ENCODE measurements at places on chromosomes 3 and 15.

DNA sequence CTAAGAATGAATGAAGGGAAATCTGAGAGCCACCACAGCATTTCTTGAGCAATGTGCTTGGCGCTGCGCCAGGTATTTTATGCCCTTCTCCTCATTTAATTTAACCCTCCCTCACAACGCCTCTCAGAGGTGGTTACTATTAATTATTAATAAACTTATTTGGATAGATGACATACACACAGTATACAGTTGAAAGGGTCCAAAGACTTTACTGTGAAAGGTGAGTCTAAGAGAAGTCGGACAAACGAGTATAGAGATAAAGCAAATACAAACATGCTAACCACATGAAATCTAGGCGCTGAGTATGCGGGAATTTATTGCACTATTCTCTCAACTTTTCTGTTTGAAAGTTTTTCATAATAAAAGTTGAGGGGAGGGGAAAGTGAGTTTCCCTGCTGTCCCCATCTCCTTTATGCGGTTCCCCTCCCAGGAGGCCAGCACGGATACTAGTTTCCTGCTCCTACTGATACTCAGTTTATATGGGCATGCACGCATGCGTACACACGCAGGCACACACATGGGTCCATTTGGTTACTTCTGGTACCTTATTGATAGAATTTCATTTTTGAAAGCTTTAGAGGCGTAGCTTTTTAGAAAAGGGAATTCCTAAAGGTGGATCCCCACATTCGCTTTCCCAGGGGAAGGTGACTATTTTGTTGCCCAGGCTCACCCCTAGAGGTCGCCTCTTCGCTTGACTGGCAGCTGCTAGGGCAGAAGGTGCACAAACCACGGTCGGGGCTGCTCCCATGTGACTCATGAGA is 28.5 kb upstream of the KCTD6 start:
- DNase-seq, result peak; percentile 85

DNA sequence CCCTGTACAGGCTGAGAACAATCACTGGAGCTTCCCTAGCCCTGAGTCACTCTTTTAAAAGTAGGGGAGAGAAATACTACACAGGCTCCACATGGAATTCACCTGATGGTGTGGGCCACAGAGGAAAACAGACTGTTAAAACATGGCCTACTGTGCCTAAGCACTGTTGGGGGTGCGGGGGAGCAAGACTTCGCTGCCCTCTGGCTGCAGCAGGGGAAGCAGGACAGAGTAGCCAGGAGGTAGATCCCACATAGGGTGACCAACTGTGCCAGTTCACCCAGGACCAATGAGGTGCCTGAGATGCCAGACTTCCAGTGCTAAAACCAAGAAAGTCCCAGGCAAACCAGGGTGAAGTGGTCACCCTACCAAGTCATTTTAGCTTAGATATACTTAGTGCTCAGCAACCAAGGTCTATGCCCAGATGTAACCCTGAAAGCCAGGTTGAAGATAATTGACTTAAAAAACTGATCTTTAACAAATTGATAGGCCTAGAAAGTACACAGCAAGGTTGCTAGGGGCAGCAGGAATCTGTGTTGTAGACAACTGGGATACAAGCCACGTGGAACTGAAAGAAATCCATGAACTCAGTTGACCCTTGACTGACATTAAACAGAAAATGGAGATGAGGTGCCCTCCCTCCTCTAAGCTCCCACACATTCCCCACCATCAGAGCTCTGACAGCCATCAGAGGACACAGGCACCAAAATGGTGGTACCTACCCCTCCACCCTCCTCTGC is 344.2 kb upstream of the PPP2R3A start:
- DNase-seq, result no peak

DNA sequence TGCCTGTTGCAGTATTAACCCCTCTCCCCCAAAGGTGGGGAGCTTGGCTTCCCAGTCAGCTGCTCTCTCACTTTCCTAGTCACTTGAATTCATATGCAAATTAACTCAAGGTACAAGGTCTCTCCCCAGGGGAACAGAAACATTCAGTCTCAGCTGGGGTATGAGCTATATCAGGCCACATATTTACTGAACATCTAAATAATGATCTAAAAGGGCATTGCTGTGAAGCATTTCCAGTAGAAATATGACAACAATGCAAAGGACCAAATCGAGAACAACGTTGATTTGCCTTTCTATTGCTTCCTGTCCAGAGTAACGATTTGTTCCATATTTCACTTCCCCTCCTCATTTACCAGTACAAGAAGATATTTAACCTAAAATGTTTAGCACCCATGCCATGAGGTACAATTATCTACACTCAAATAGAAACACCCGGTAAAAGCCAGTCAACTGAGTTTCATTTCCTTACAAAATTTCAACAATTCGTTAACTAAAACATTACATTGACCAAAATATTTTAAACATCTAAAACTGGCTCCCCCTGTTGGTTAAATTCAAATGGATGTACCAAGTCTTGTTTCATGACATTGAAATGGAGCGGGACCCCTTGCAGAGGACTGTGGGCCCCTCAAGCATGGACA is 36.5 kb upstream of the KLHL6 start:
- no peak for DNase-seq

DNA sequence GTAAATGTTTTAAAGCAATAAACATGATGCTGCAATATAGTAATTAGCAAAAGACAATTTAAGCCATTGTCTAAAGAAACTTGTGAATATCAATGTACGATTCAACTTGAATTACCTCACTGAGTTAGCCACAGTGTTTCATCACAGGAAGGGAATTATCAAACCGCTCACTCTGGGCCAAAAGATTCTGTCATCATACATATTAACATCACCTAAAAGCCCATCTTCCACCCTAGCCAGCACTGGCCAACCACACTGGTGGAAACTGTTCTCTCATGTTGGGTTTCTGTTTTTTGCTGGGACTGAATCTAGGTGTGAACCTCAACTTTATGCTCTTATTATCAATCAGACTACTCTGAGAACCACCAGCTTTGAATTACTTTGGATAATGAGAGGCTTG is 497.7 kb upstream of the THBS1 start:
- DNase-seq, result no peak

DNA sequence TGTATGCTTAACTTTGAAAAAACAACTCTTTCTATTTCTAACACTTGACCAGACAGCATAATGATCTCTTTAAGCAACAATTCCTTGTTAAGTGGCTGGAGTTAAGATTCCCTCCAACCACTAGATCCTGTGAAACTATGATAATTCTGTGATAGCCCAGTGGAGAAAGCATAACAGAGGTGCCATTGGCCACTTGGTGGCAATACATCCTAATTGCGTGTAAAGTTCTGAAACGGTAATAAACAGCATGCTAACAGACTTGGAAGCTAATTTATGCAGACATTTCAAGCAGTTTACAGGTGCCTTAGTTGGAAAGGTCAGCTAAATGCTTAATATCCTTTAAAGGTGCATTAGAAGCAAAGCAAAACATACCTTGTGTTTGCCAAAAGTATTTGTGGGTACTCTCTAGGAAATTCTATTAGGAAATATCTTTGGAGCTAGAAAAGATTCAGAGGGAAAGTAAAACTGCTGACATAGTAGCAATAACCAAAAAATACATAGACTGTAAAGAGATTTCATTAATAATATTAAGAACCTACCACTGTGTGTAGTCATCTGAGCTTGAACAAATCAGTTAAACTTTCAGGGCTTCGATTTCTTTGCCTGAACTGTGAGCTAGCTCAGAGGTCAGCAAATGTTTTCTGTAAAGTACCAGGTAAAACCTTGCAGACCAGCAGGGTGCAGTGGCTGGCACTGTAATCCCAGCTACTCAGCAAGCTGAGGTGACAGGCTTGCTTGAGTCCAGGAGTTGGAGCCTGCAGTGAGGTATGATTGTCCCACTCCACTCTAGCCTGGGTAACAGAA is 19.0 kb upstream of the CSTA start:
- no peak for DNase-seq

DNA sequence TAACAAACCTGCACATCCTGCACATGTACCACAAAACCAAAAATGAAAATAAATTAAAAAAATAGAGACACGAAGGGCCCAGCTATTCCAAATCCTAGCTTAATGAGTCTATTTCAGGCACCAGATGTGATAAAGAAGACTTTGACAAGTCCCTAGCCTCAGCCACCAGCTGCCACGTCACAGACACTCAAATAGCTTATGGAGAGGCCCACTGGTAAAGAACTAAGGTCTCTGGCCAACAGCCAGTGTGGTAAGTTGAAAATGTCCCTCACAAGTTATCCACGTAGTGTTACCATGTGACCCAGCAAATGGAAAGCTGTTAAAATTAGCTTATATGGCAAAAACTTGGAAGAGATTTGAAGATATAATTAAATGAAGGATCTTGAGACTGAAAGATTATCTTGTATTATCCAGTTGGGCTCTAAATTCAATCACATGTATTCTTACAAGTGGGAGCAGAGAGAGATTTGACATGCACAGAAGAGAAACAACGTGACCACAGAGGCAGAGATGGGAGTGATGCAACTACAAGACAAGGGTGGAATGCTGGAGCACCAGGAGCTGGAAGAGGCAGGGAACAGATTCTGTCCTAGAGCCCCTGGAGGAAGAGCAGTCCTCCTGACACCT is 10.9 kb downstream of the ACSBG1 start:
- no peak for DNase-seq

GRCh38 chr15:71273731-71274447 is 158.6 kb downstream of the THSD4 start:
- no peak for DNase-seq
